ENCODE measurements at places on chromosomes 3 and 15.

- no peak overlapping the region for H3K27ac ChIP-seq
- H3K36me3 ChIP-seq, result no peaks in the 10 kb centered on the region
- H3K4me1 ChIP-seq, result peaks cover 9% of the 10 kb centered on the region
- H3K4me3 ChIP-seq, result no peak overlapping the region
- no peaks in the 10 kb centered on the region for H3K27me3 ChIP-seq
- no peak for DNase-seq
Observed at GRCh38 chr15:32859251-32859650, 141.4 kb downstream of the GREM1 start.

DNA sequence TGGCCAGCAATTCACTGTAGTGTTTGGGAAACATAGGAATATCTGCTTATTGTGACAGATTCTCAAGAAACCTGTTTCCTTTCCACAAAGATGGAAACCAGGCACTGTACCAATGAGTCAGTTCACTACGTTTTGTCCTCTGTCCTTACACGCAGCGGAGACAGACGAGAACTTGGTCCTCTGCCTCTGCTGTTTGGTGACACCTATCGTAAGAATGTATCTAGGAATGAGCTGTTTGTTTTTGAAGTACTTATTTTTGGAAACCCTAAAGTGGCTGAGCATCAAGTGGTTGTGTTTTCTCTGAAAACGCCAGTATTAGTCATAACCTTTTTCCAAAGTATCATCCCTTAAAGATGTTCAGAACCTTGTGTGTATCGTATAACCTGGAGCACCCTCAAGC, 93.0 kb downstream of the PGPEP1L start:
- H3K36me3 ChIP-seq, result no peaks in the 10 kb centered on the region
- H3K4me3 ChIP-seq, result no peak overlapping the region
- no peaks in the 10 kb centered on the region for H3K27me3 ChIP-seq
- H3K27ac ChIP-seq, result no peak overlapping the region
- no peak for DNase-seq

DNA sequence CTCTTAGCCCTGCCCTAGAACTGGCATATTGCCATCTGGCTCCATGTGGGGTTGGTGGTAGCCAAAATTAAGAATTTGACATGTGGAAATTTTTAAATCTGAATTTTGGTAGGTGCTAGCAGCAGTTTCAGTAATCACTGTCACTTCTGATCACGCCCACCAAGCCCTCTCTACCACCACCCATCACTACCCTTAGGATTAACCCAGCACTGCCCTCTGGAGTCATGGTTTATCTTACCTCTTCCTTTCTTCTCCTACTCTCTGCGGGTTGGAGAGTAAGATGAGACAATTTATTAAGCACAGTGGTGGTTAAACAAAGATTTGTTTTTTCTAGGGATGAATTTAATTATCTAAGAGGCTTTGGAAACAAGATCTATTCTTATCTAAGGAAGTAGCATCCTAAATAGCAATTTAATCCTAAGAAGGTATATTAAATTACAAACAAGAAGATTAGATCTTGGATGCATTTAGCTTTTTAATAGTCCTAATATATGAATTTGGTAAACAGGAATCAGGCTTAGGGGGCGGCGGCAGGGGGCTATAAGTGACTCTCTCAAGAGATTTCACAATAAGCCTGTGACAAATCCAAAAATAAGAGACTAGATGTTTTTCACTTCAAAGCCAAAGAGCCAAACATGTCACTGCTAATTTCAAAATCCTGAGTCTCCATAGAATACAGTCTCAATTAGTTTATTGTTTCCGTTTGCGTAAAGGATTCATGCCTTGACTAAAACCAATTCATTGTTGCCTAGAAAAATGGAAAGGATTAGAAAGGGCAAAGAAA, 498.4 kb upstream of the UBE2E2 start:
- H3K4me1 ChIP-seq, result no peaks in the 10 kb centered on the region
- no peak overlapping the region for H3K27ac ChIP-seq
- H3K27me3 ChIP-seq, result no peaks in the 10 kb centered on the region
- no peak for DNase-seq

DNA sequence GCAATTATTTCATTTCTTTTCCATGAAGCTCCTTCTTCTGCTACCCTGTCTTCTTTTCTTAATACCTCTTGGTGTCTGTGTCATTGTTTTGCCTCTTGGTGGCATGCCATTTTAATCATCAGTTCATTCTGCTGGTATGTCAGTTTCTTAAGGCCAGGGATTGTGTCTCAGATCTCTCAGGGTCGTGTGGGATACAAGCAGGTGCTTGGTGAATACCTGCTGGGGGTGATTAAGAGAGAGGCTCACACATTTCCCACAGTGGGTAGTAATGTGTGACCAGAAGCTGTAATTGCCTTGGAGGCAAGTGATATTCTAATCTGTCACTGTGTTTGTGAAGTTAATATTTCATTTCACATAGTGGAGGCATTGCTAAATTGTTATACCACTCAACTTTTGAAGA, 361.4 kb upstream of the TRIM42 start:
- H3K36me3 ChIP-seq, result no peaks in the 10 kb centered on the region
- H3K4me3 ChIP-seq, result no peak overlapping the region
- peaks cover 68% of the 10 kb centered on the region for H3K27me3 ChIP-seq
- DNase-seq, result no peak
- no peak overlapping the region for H3K27ac ChIP-seq

DNA sequence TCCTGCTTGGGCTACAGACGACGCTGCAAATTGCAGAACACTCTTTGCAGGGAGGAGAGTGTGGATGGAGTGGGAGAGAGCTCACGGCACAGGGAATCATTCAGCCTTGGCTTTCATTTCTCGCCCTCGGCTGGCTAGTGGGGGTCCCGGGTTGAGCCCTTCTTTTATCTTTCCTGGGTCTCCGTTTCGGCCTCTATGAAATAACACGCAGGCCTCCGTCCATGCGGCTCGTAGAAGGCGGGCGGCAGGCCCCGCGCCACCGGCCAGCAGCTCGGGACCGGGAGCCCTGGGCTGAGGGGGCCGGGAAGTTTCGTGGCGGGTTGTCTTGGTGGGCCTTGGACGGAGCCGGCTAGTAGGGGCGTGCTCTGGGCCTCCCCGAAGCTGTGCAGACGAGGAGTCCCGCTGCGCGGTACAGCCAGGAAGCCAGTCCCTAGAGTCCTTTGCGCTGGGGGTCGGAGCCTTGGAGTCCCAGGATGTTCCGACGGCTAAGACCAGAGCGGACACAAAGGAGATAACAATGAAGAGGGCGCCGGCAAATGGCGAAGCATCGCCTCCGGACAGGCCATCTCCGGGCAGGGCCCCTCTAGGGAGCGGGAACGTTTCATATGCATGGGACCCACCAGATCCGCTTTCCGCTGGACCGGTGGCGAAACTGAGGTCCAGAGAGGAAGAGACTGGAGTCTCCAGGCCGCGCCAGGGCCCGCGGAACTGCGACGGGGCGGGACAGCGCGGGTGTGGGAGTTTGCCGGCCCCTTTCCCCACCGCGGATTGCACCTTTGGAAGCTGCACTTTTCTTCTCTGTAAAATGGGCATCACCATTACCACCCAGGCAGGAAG, 4.3 kb downstream of the RNU6-1 start:
- no peak overlapping the region for H3K4me3 ChIP-seq
- H3K27ac ChIP-seq, result no peak overlapping the region
- no peaks in the 10 kb centered on the region for H3K36me3 ChIP-seq
- no peak for DNase-seq
- H3K27me3 ChIP-seq, result no peaks in the 10 kb centered on the region
